ENCODE measurements at places on chromosomes 2 and 18. TPM values are rescaled to one million over a fixed set of nuclear protein-coding genes. Genes with fewer than 3 reads are reported as not detected.

- no peak for DNase-seq
Observed at GRCh38 chr2:98433363-98433964, 11.2 kb upstream of the INPP4A start.

- no peak for DNase-seq
Observed at GRCh38 chr2:68404893-68405799, 40.1 kb downstream of the PLEK start.

DNA sequence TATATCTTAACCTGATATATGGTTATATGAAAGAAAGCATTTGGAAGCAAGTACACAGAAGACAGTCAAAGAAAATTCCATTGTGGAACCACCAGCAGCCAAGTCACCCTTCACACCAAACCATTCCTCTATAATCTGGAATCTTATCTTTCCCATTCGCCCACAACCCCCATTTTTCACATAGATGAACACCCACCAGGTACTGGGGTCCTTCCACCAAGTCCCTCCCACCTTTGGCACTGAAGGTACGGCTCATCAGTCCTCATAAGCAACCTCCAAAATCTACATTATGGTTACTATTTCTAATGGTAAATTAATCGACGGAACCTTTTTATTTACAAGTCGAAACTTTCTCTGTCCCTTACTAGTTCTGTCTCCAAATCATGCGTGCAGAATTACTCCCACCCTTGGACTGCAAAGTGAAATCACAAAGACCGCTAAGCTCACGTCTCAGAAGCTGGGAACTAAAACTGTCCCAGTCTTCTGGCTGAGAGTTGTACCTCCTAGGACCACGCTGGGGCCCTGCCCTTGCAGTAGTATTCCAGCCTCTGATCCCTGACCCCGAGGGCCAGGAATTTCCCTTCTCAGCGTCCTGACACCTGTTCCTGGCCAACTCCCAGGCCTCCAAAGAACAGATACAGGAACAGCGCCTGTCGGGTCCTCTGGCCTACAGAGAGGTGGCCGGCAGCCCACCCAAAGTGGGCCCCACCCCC, 702 bp downstream of the OLA1 start:
- DNase-seq: no peak

DNA sequence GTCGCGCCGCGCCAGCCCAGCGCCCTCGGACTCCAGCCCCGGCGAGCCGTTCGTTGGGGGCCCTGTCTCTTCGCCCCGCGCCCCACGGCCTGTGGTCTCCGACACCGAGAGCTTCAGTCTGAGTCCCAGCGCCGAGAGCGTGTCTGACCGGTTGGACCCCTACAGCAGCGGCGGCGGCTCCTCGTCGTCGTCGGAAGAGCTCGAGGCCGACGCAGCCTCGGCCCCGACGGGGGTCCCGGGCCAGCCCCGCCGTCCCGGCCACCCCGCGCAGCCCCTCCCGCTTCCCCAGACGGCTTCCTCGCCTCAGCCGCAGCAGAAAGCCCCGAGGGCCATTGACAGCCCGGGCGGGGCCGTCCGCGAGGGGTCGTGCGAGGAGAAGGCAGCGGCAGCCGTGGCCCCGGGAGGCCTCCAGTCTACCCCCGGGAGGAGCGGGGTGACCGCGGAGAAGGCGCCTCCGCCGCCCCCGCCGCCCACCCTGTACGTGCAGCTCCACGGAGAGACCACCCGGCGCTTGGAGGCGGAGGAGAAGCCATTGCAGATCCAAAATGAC, 1.4 kb downstream of the PHLPP1 start:
- DNase-seq: peak; percentile 73

Gene ALPI
- total RNA-seq: not detected

DNA sequence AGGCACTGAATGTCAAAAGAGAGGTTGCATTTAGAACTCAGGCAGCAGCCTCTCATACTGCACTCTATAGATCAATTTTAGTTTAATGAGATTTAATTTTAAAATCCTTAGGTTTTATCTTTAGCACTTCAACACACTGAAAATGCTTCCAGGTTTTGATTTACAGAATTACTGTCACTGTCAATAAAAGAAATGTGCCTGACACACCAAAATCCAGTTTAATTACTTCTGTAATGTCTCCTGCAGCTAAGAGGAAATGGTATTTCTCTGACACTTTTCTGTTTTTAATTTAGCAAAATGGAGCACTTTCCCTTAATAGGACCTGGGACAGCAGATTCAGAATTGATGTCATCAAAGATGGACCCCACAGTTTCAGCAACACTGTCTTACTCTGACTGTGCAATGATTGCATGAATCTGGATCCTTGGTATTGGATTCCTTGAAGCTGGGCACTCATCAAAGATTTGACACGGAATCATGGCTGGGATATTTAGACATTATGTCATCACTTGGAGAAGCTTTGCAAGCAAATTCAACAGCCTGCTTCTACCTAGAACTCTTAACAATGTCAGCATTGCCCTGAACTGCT, 576.5 kb downstream of the NRXN1 start:
- DNase-seq: no peak

DNA sequence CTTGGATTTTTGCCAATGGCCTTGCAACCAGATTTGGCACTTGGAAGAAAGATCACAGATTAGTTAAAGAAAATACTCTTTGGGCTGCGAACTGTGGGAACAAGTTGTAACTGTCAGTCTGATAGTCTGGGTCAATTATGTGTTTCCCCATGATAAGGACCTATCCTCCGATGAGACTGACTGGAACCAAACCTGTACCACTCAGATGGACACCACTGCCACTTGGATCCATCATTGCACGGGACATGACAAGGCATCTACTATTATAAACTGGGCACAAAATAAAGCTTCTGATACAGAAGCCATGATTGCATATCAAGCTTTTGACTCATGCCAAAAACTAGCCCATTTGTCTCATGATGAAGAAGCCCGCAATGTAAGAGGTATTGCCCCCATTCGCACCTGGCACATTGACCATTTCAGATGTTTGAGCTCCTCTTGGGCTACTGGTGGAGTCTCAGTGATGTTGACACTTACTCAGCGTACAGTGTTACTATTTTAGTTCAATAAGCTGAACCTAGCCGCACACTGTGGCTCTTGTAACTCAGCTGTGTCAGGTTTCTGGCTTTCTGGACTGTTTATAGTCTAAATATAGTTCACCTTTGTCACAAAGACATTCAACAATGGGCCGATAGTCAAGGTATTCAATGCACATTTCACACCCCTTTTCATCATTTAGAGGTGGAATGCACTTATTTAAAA, 179.8 kb upstream of the RBBP8 start:
- no peak for DNase-seq

- no peak for DNase-seq
Observed at GRCh38 chr2:61658841-61659780, 121.0 kb upstream of the XPO1 start.

Gene STK11IP
- total RNA-seq: 58.5 TPM

Gene CLIP4
- total RNA-seq: 85.6 TPM

DNA sequence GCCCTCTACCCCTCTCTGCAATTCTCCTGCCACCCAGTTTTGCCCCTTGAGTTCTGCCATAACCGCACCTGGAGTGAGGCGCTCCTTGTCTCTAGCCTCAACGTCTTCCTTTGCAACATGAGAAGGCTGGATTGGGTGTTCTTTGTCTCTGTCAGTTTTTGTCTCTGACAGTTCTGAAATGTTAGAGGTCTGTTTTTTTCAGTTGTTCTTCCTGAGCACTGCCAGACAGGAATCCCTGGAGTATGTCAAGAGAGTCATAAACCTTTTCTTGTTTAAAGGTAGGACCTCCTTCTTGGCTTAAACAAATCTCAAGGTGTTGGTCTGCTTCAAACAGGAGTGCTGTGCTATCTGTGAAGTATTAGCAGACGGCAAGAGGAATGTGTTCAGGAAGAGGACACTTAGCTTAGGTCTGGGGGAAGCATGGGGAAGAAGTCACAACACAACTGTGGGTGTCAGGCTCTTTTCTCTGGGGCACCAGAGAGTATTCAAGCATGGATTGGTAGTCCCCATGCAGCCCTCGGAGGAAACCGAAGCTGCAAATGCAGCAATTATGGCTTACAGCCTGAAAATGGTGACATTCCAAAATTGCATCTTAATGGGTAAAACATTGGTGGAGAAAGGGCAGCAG, 32.3 kb downstream of the AFF3 start:
- DNase-seq: no peak

Gene SPATS2L
- total RNA-seq: 82.3 TPM

- no peak for DNase-seq
Observed at GRCh38 chr18:68784071-68784470, 13.8 kb upstream of the CCDC102B start.

Data from sciatic nerve (tissue), 2 donors.